LHCN-M2 (cell line): ENCODE measurements at places on chromosomes 7 and 10. TPM values are rescaled to one million over a fixed set of nuclear protein-coding genes. Genes with fewer than 3 reads are reported as not detected.

- no peak for DNase-seq
Measured at GRCh38 chr10:20455774-20456173, 441.3 kb downstream of the NEBL start.

- DNase-seq = no peak
Measured at GRCh38 chr10:117734731-117735405, 192.3 kb downstream of the EMX2 start.

GRCh38 chr7:74454925-74455288 is 1.2 kb downstream of the GTF2IRD1 start:
- DNase-seq = no peak

- no peak for DNase-seq
Measured at GRCh38 chr7:132221356-132221755, 354.9 kb downstream of the PLXNA4 start.

- DNase-seq = no peak
Measured at GRCh38 chr7:144158861-144159260, 24.4 kb upstream of the CTAGE4 start.

- DNase-seq = no peak
Measured at GRCh38 chr7:17832242-17832641, 108.1 kb downstream of the SNX13 start.

- DNase-seq = no peak
Measured at GRCh38 chr7:27925573-27926201, 185.7 kb downstream of the TAX1BP1 start.

DNA sequence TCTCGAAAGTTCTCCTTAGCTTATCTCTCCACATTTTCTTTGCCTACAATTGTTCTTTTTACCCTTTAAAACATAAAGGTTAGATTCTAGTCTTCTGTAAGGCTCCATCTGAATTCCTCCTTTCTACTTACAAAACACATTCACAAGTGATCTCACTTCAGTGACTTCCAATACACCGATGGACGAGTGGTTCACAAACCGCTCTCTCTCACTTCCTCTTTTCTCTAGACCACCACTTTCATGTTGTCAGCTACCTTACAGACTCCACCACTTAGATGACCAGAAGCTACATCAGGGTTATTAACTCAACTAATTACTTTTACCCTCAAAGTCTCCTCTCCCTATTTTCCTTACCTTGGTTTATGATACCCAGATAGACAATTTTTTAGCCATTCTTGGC is 11.8 kb downstream of the MET start:
- DNase-seq = no peak

GRCh38 chr7:27802999-27803398 is 63.0 kb downstream of the TAX1BP1 start:
- DNase-seq = peak; percentile 65

GRCh38 chr7:152202056-152202455 is 176.6 kb downstream of the GALNT11 start:
- DNase-seq = peak; percentile 51

Gene TEX36
- not detected in 2 replicates for total RNA-seq

Gene ATG9B
- 0.06 TPM in 2 replicates for total RNA-seq

Gene MYL10
- total RNA-seq = 0.34 TPM in 1 of 2 replicates, not detected in the other

Gene IDI2
- total RNA-seq = not detected in 2 replicates
